Smooth muscle cell of the brain vasculature (primary cell): ENCODE measurements at places on chromosomes 16 and 17.

DNA sequence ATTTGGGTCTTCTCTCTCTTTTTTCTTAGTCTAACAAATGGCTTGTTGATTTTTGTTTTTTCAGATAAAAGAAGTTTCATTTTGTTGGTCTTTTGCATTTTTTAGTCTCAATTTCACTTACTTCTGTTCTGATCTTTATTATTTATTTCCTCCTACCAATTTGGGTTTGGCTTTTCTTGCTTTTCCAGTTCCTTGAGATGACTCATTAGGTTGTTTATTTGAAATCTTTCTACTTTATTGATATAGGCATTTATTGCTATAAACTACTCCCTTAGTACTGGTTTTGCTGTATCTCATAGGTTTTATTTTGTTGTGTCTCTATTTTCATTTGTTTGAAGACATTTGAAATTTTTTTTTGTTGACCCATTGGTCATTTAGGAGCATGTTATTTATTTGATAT is 152.2 kb upstream of the MPHOSPH6 start:
- DNase-seq: no peak

GRCh38 chr16:86991679-86992078 is 325.5 kb downstream of the C16orf95 start:
- no peak for DNase-seq

- no peak for DNase-seq
Measured at GRCh38 chr17:17034026-17034425, 8.2 kb upstream of the MPRIP start.

GRCh38 chr16:22192261-22193062 is 13.6 kb upstream of the EEF2K start:
- DNase-seq: peak; percentile 54

GRCh38 chr17:65183736-65184135 is 46.6 kb downstream of the RGS9 start:
- DNase-seq: no peak

GRCh38 chr16:4426722-4427372 is 1.2 kb downstream of the DNAJA3 start:
- DNase-seq: no peak

GRCh38 chr16:88497561-88498462 is 44.7 kb downstream of the ZFPM1 start:
- no peak for DNase-seq

- DNase-seq: no peak
Measured at GRCh38 chr17:62906881-62907280, 59.2 kb upstream of the TANC2 start.

- DNase-seq: no peak
Measured at GRCh38 chr17:19370493-19370960, 7.8 kb upstream of the MAPK7 start.

DNA sequence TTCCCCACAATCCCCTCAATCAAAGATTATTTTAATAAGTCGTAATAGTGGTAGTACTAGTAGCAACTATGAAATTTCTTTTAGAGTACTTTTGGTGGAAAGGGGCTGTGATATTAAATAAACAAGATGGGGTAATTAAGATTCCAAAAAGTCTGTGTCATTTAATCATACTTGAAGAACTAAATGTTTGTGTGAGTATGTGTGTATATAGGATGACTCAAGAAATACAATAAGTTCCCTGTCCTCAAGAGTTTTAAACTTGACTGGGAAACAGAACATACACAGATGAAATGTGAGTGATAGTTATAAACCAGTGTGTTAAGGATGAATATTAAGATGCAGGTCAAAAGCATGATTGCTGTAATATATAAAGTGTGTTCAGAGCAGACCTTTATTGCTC is 2.3 kb downstream of the ALDH3A2 start:
- no peak for DNase-seq

DNA sequence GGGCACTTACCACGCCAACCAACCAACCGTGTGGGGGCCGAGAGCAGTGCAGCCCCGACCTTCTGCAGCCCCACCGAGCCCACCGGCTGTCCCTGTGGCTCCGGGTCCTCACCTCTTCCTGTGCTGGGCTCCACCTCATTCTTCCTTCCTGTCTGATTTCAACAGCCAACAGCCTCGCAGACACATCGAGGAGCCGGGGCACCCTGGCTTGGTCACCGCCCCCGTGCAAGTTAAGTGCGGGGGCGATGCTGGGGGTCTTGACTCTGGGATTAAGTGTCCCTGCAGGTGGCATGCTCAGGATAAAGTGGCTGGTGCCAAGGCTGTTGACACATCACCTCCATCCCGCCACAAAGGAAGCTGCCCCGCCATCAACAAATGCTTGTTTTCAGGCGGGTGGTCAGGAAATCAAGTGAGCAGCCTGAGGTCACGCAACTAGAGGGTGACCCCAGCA is at the start of gene NLRC3:
TSS of gene NLRC3 (minus strand) at position 102 of the 451 bp plus-strand sequence. CDS start 12,367 bp downstream, outside the sequence.
- no peak for DNase-seq

DNA sequence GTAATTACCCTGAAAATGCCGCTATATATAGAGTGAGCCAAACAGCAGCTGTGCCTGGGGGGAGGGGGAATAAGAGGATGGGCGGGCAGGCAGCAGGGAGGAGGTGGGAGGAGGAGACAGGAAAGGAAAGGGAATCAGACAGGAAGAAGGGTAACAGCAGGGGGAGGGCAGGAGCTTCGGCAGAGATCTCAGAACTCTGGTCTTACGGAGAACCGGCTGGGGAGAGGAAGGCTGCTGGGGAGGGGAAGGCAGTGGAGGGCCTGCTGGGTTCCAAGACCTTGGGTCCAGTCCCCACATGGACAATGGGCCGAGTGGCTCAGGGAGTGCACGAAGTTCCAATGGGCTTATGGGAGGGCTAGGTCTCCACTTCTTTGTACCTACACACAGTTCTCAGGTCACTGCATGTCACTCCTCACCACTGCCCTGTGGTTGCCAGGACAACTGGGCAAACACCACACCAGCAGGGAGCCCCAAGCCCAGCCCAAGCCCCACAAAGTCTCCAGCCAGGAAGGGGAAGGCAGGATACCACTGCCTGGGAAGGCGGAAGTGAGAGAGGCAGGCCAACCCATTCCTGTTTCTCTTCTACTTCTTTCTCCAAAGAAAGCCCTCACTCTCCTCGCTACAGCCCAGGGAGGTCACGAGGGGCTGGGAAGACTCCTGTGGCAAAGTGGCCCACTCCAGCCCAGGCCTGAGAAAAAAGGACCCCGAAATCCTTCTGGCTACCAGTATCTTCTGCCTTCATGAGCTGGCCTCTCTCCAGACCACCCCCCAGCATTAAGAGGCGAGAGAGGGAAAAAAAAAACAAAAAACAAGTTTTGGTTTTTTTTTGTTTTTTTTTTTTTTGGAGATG is 25.3 kb downstream of the G6PC3 start:
- peak; percentile 91 for DNase-seq

- DNase-seq: no peak
Measured at GRCh38 chr16:81405702-81406113, 38.9 kb upstream of the CMIP start.

- no peak for DNase-seq
Measured at GRCh38 chr17:67617304-67617899, 100.3 kb upstream of the NOL11 start.

GRCh38 chr17:45739786-45740185 is 44.3 kb upstream of the CRHR1 start:
- DNase-seq: no peak

DNA sequence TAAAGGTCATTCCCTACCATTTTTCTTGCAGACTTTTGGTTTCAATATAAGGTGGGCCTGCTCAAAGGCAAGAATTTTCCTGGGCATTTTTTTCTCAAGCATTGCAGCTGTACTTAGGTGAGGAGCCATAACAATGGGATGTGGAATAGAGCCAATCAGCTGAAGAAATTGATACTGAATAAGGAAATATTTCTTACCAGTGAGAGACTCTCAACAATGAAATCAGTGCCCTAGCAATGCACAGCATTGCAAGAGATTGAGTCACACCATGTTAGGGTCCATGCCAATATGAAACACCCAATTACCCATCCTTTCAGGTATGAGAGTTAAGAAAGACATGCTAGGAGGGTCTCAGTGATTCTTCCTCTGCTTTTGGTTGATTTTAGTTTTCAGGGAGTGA is 237.6 kb downstream of the SOX9 start:
- no peak for DNase-seq

DNA sequence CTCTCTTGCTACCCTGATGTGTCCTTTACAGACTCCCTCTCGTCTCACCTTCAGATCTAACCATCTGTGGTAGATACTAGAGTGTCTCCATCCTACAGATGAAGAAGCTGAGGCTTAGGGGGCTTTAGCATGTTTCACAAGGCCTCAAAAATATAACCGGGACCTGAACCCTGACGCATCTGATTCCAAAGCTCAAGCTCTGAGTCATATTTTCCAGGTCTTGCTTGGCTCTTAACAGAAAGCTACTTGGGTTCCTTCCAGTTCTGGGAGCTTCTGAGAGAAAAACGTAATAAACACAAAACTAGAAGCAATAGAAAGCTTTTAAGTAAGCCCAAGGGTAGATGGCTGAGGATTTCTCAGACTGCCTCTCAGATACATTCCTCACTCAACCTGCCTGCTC is 224.3 kb upstream of the EEF2KMT start:
- no peak for DNase-seq

GRCh38 chr16:66961065-66961744 is at the start of gene CES3:
Gene CES3 (plus strand): TSS chr16:66961266. CDS start chr16:66961308, 42 bp downstream.
- DNase-seq: no peak

DNA sequence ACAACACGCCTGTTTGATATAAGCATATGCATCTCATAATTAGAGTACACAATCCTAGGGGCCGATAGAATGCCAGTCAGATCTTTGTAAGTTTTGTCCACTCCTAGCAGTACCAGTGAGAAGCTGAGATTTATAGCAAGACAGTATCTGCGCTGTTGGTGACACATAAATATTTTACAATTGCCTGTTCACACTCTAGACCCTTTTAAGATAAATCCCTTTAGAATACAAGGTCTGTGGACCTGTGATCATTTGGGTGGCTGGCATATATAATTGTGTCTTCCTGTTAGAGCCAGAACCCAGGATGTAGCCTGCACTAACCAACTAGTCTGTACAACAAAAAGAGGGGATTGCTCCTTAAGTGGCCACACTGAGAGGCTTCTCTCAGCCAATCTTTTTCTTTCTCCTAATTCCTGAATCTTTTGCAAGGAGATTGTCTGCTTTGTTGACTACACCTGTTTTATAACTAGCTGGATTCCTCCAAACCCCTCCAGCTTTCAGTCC is 74.7 kb downstream of the WIPI1 start:
- no peak for DNase-seq

GRCh38 chr16:24844101-24845030 is 1.4 kb upstream of the SLC5A11 start:
- DNase-seq: no peak

- DNase-seq: no peak
Measured at GRCh38 chr17:9408868-9409829, 166.5 kb downstream of the STX8 start.

GRCh38 chr17:4440690-4441686 is 7.2 kb downstream of the SPNS3 start:
- DNase-seq: no peak

- no peak for DNase-seq
Measured at GRCh38 chr17:58085039-58085715, 2.0 kb downstream of the DYNLL2 start.

DNA sequence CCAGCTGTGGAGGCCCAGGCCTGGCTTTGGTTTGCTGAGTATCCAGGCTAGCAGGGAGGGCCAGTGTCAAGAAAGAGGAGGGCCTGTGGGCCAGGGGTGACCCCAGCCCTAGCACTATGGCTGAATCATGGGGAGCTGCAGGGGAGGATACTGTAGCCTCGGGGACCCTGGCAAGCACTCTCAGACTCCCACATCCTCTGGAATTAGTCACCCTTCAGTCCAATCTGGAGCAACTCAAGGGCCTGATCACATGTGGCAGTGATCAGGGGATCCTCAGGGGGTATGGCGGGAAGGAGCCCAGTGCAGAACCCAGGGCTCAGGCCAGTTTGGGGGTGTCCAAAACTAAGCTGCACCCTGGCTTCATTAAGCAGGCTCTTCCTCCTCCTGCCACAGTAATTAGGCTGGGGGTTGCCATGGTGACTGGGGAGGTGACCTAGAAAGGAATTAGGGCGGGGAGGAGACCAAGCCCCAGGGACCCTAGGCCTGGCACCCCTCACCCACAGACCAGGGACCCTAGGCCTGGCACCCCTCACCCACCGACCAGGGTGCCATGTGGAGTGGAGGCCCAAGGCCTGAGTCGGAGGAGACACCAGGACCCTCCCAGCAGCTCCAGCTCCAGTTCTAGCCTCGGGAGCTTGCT is 5.8 kb downstream of the NLGN2 start:
- no peak for DNase-seq

DNA sequence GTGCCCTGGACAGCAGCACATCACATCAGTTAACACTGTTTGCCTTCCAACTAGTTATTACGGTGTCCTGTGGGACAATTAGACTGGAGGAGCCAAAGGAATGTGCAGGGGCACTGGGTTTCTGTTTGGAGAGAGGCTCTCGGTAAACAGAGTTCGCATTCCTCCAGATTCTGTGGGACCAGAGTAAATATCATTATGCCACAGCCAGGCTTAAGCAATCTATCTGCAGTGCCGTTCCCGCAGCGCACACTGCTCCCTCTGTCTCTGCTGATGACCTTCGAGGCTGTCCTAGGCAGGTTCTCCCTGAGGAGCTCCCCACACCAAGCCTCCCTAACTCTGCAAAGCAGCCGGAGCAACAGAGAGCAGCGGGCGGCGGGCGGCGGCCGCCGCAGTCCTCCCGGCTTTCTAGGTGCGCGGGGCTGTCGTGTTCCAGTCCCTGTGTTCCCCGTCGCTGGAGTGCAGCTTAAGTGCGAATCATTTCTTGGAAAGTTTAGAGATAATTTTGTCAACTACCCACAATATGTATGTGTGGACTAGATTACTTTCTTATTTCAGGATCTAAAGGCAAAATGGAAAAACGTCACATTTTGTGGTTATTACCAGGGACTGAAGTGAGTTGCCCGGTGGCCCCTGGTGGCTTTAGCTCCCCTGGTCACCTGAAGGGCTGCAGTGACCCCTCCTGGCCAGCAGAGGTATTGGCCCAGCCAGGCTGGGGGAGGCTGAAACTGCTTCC is 43.3 kb downstream of the PGS1 start:
- DNase-seq: no peak

GRCh38 chr16:1791943-1792812 is 1.3 kb downstream of the IGFALS start:
- DNase-seq: no peak

GRCh38 chr17:67208232-67208631 is 36.8 kb downstream of the HELZ start:
- DNase-seq: no peak

DNA sequence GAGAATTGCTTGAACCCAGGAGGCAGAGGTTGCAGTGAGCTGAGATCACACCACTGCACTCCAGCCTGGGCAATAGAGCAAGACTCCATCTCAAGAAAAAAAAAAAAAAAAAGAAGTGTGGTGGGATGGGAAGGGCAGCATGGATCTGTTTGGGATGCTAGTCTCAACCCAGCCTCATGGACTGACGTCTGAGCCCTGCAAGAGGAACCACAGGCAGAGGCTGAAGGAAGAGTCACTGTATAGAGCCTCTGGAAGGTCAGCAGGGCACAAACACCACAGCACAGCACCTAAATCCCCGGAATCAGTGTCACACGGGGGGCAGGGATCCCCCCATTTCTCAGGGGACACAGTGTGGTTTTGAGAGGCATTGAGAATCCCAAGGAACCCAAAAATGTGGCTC is 10.9 kb upstream of the CXCL16 start:
- no peak for DNase-seq

- DNase-seq: no peak
Measured at GRCh38 chr16:11566398-11566797, 20.3 kb downstream of the LITAF start.

GRCh38 chr17:68513932-68514331 is 1.7 kb downstream of the PRKAR1A start:
- no peak for DNase-seq

- no peak for DNase-seq
Measured at GRCh38 chr17:45851464-45851863, 6.8 kb downstream of the SPPL2C start.
